ENCODE measurements at places on chromosomes 6 and 20.

- no peak for DNase-seq
Observed at GRCh38 chr6:109506314-109506713, 23.3 kb upstream of the ZBTB24 start.

- no peak for DNase-seq
Observed at GRCh38 chr6:2581011-2581410, 169.7 kb downstream of the MYLK4 start.

GRCh38 chr6:135955099-135955498, 103.6 kb downstream of the PDE7B start:
- DNase-seq: no peak

DNA sequence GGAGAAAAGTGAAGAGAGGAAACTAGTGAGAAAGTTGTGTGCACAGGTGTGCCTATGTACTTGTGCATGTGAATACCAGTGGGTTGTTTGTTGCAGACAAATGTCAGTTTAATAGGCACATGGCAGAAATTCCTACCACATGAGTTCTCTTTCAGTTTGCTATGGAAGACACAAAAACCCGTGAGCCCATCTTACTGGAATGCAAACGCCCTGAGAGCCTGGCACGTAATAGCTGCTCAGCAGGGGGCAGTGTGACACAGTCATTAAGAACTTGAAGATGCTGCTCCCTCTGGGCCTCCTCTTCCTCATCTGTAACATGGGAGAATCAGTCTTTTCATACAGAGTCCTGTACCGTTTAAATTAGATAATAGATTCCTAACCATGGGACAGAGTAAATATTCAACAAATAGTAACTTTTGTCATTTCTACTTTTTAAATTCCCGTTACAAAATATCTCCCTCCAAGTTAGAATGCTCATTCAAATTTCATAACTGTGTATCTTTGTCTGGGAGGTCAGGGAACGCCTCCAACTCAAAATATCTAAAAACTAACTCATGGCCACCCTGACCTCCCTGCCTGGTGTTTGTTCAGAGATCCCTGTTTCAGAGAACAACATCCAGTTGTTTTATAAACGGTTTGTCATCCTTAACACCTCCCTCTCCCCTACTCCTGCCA, 802.9 kb downstream of the MAFB start:
- no peak for DNase-seq

- no peak for DNase-seq
Observed at GRCh38 chr6:29961966-29962365, 19.6 kb downstream of the HLA-A start.

DNA sequence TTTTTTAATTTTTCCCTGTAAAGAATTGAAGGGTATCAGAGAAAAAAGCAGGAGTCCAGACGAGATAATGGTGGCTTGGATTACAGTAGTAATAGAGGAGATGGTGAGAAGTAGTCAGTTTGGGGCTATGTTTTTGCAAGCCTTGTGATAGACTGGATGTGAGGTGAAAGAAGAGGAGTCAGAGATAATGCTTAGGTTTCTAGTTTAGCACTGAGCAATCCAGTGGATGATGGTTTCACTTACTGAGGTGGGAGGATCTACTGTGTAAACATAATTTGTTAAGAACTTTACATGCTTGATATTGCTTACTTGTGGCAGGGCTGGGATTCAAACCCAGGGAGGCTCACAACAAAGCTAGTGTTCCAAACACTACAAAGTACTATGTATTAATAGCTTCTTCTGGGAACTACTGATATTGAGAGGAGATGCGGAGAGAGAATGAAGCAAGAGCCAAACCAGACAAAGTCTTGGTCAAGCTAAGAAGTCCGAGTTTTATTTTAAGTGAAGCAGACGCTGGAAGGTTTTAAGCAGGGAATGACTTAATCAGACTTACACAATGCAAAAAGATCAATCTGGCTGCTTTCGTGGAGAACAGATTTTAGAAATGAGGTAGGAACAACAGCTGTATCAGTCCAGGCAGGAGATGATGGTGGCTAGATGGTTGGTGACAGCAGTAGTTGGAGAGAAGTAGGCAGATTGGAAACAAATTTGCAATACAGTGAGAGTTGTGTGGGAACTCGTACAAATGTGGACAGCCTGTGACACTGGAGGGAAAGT, 58.0 kb downstream of the ZFAND3 start:
- DNase-seq: no peak

DNA sequence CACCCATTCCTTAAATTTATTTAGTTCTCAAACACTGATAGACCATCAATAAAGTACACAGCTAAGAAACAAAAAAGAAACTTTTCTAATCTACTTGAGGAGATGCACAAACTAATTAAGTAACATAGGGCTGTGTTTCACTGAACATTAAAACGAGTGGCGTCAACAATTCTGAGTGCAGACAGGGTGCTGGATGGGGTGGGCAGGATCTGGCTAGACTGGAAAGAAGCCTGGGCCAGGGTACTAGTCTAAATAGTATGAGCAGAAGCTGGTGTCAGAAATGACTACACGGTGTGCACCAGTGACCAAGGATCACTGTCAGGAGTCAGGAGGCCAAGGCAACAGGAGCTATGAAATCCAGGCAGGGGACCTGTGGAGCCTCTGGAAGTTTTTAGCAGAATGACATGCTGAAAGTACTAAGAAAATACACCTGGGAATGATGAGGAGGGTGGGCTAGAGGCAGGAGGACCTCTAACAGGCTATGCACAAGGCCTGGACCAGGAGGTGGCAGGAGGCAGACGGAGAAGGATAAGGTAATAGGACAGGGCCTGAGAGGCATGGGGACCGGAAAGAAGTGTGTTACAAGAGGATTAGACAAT, 13.3 kb downstream of the ZBTB24 start:
- DNase-seq: no peak

DNA sequence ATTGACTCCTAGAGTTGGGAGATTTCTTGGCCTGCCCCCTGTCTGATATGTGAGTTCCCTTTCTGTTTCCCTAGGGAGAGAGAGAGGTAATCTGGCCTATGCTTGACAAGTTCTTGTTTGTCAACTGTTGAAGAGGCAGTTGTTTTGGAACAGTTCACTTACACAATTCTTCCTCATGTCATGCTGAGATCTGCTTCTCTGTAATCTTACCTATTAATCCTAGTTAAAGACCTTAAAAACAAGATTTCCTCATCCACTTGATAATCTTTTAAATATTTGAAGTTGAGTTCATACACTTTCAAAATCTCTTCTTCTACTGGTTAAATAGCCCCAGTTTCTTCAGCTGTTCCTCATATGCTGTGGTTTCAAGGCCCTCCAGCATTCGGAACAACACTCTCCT, 89.9 kb downstream of the FIG4 start:
- no peak for DNase-seq
